HFFc6 (cell line): ENCODE measurements at places on chromosomes 5 and 9.

DNA sequence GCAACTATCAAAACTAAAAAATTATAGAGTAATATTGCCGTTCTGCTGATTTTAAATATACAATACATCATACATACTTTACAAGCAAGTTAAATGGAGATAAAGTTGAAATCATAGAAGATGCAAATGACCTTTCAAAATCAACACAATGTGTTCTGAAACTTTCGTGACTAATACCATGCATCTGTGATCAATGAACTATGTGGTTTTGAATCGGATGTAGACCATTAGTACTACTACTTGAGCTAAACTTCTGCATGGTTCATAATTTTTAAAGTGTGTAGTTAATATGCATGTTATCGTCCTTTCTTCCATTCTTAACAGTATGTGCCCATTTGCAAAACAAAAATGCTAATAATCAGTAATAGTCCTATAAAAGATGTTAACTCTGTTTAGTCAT lies 11.3 kb upstream of the PHF2 start:
- DNase-seq, result no peak

GRCh38 chr9:92538541-92538940 lies 2.8 kb upstream of the ECM2 start:
- DNase-seq, result peak; percentile 63

DNA sequence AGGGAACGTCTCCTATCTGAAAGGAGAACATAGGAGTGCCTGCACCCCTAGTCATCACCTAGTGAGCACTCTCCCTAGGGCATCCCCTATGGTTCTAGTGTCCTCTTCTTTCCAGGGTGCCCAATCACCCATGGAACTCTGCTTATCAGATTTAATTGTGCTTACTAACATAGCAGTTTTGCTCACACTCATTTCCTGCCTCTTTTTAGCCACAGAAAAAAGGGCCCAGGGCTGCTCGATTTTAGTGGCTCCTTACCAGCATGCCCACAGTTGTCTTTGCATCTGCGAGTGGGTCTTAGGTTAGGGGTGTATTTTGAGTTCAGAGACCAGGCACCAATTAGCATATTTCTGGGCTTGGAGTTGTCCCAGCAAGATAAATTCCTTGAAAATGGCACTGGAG lies 1110.2 kb downstream of the TAF11L14 start:
- no peak for DNase-seq

GRCh38 chr5:56496581-56497063 lies 263.5 kb upstream of the ANKRD55 start:
- DNase-seq, result no peak

- DNase-seq, result no peak
Measured at GRCh38 chr5:111197523-111197922, 26.7 kb upstream of the CAMK4 start.

- DNase-seq, result no peak
Measured at GRCh38 chr5:17276445-17276844, 59.0 kb downstream of the BASP1 start.
